Urothelium cell line (cell line): ENCODE measurements at places on chromosomes 3 and 15.

GRCh38 chr15:31467361-31467760, 140.7 kb downstream of the KLF13 start:
- DNase-seq, result no peak

GRCh38 chr15:83955806-83956265, 279.7 kb upstream of the GOLGA6L4 start:
- no peak for DNase-seq

DNA sequence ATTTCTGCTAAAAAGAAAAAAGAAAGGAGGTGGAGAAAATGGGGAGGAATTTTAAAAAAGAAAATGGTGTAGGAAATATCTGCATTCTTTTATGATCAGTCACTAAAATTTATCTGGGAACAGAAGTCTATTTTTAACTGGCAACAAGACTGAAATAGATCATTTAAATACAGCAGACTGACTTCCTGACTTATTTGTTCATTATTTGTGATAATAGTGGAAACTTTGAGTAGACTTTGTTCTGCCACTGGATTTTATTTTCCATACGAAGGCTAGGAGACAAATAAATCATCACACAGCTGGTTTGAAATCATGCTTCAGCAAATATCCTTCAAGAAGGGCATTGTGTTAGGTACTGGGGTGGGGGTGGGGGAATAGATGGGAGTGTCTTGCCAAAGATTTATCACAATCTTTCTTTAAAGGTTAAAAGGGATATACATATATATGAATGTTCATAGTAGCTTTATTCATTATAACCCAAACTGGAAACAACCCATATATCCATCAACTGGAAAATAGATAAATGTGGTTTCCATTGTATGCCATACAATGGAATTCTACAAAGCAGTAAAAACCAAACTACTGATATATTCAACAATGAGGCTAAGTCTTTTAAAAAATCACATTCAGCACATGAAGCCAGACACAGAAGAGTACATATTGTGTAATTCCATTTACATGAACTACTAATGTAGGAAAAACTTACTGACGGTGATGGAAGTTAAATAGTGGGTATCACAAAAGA, 4.7 kb upstream of the CLASP2 start:
- no peak for DNase-seq

GRCh38 chr3:15384510-15385237, 42.7 kb downstream of the METTL6 start:
- DNase-seq, result no peak

DNA sequence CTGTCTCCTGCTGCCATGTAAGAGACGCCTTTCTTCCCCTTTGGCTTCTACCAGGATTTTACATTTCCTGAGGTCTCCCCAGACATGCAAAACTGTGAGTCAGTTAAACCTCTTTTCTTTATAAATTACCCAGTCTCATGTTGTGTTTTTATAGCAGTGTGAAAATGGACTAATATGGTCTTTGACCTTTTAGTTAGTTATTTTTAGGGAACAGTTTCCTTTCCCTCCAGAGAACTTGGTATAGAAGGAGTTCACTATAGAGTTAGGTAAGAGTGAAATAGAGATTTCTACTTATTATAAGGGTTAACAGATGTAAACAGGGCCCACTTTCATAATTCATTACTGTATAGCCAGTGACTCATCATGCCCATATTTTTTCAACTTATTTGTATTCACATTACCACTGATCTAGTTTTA, 170.9 kb downstream of the UNC13C start:
- DNase-seq, result no peak

DNA sequence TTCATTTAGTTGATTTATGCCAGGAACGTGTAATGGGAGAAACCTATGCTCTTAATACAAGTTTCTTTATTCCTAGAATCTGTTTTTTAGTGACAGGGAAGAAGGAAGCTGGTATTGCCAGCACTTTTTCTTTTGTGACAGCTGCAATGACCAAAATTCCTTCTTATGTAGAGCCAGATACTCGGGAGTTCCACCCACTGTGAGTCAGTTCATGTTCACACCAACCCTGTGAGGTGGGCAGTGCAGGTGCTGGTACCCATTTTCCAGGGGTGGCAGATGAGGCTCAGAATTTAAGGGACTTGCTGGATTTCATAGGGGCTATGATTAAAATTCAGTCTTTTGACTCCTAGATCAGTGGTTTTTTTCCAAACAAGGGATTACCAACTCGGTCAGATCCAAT, 34.7 kb downstream of the OXNAD1 start:
- DNase-seq, result no peak

- DNase-seq, result peak; percentile 19
These were observed 74.4 kb downstream of the MOBP start for GRCh38 chr3:39541917-39542329.

DNA sequence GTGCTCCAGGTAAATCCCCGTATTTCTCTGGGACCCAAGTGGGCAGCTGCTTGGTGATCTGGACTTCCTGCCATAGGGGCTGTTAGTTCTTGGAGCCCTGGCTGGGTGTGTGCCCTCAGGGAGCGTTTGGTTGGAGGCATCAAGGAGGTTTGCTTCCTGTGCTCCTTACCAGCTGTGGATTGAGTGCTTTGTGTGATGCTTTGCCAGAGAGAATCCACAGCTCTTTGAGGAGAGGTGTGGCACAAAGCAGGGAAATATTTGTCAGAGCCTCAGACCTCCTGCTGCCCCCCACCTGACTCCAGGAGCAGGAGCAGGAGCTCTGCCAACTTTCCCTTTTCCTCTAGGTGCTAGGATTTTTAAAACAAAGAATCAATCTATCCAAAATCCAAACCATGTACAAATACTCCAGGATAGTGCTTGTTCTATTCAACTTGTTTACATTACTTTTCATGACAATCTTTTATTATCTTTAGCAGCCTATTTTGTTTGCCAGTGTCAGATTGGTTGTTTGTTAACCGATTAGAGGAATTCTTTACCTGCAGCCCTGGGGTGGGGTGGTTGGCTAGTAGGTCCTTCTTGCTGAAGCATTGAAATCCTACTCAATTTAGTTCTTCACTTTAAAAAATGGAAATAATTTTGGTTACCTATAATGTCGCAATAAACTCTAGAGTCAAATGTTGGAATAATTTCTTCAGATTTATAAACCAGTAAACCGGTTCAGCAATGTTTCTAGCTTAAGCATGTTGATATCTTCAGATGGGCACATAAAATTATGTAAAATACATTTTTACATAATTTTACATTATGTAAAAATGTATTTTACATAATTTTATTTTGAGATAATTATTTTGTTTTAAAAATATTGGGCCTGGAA, 2.5 kb downstream of the CTDSPL start:
- DNase-seq, result no peak

DNA sequence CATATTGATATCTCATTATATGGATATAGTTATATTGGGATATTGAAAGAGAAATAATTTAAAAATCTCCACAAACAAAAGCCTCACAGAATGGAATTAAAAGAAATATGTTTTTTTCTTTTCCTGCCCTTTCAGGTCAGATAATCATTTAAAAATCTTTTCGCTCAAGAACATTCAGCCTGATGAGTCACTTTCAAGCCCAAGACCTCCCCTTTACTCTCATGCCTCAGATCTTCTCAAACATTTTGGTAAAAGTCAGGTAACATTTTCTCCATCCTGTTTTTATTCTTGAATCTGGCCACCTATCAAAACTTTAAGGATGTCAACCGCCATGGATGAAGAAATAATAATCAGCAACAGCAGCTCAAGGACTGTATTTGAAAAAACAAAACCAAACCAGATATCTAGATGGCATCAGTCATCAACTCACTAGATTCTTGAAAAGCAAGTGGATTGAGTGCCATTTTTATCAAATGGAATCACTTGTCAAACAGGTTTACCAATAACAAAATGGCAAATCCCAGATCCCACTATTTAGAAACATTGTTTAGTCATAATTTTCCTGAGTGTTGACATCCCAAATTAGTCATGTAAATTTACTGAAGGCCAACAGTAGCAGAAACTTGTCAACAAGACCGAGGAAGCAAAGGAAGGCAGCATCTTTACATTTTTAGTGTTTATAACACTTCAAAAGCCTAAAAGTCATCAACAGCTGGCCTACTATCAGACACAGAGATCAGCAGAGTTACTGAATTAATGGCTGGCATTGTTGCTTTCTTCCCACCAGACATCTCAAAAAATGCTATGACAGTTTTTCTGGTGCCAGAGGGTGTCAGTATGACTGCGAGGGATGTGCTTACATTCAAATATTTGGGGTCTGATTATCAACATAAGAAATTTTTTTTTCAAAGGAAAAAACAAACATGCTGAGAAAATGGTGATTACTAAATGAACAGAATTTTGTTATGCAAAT, 444.7 kb downstream of the MAGI1 start:
- no peak for DNase-seq

DNA sequence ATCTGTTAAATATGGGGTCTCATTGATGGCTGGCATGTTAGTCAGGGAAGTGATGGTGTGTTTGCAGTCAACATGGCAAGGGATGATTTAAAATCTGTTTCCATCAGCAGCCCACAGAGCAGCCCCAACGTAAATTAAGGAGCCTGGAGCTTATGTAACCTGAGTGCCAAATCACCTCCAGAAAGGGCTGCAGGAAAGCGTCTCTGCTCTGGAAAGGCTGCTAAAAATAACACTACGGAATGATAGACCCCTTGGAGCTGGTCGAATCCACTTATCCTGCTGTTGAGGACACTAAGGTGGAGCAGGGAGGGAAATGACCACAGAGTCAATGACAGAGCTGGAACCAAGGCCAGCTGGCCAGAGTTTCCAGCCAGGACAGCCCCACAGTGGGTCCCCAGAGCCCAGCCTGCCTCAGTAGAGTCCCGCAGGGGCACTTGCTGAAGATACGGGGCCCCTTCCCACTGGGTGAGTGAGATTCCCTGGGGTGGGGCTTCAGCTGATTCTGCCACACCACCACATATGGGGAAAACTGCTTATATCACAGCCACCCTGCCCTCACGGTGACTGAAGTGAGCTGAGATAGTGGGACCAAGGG, 63.5 kb downstream of the EPHB1 start:
- DNase-seq, result no peak

GRCh38 chr3:47324278-47324865, 41.6 kb downstream of the KLHL18 start:
- DNase-seq, result peak; percentile 72

DNA sequence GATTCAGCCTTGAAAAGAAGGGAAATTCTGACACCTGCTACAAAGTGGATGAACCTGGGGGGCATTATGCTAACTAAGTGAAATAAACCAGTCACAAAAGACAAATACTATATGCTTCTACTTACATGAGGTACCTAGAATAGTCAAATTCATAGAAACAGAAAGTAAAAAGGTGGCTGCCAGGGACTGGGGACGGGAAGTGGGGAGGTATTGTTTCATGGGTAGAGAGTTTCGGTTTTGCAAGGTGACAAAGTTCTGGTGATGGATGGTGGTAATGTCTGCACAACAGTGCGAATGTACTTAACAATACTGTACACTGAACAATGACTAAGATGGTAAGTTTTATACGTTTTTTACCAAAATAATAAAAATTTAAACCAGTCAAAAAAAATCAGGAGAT, 4.8 kb downstream of the IDH2 start:
- DNase-seq, result no peak

DNA sequence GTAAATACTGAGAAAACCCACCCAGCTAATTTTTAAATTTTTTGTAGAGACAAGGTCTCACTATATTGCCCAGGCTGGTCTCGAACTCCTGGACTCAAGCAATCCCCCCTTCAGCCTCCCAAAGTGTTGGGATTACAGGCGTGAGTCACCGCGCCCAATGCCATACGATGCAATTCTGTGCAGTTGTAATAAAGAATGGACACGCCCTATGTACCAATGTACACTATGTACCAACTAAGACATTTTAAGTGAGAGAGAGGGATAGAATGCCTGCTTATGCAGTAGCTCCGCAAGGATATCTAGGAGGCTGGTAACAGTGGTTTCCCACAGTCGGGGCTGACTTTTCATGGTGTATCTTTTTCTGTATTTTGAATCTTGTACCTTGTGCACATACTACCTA, 14.6 kb downstream of the ZNF710 start:
- no peak for DNase-seq

DNA sequence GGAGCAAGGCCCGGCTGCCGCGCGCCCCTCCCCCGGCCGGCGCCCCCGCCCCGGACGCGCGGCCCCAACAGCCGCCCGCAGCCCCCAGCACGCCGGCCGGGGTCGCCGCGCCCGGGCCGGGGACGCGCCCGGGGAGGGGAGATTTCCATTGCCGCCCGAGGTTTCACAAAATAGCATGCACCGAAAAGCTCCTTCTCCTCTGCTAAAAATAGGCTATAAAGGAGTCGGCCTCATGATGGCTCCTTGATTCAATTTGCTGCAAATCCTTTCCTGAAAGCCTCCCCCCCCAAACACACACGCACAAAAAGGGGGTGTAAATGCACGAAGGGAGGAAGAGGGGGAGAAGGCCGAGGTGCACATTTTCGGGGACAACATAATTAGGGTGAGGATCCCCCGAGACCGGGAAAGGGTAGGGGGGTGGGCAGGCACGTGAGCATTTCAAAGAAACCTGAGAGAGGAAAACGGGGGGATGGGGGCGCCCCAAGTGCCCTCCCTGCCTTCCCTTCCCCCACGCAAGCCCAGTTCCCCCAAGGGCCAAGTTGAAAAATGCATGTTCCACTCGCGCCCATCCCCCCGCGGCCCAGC, 734 bp downstream of the TBL1XR1 start:
- peak; percentile 23 for DNase-seq

DNA sequence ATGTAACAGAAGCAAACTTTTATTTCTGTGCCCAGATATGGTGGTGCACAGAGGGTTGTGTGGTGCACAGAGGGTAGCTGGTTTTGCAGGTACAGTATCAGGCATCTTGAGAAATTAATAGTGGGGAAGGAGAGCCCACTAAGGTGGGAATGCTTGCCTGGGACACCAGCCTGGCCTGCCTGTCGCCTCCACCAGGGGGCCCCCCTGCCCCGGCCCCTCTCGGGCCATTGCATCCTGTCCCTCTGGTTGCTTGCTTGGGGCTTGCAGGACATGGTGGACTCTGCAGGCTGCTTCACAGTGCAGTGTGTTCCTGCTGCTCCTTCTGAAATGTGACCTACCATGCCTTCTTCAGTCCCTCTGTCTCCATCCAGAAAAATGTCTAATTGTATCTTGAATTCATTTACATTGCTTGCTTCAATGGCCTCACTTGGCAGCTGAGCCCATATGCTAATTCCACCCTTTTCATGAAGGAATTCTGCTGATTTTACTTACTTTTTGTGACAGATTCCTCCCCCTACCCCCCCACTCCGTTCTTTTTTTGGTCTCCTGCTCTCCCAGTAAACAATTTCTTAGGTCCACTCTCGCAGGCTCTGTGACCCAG, 73.6 kb downstream of the EEFSEC start:
- peak; percentile 71 for DNase-seq

DNA sequence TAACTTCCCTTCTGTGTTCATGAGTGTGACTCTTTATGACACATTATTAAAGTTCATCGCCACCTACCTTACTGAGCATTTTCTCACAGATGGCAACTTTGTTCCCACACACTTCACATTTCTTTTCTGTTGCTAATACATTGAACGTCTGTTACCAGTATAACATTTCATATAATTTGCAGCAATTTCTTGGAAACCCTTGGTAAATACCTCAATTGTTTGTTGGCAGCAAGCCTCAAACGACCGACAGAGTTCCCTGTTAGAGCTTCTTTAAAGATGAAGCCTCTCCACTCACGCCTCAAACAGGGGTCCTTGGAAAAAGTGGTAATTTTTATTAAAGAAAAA, 3.2 kb upstream of the CHSY1 start:
- DNase-seq, result no peak
